ENCODE measurements at places on chromosomes 3 and 15.

- DNase-seq: no peak
These were observed 55.8 kb downstream of the PRKCI start for GRCh38 chr3:170277833-170278580.

DNA sequence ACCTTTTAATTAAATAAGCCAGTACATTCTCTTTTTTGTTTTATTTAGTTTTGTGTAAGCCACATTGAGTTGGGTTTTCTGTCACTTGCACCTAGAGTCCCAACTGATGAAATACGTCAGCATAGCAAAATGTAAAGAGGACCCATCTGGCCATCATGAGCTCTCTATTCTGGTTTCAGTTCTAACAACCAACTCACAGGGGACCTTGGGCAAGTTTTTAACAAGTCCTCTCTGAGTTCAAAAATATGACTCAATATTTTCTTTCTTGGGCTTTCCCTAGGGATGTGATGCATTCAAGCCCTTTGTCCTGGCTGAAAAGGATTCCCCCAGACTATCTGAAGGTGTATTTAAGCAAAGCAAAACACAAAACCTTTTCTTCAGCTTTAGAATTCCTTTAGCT is 32.9 kb downstream of the PLCH1 start:
- no peak for DNase-seq

DNA sequence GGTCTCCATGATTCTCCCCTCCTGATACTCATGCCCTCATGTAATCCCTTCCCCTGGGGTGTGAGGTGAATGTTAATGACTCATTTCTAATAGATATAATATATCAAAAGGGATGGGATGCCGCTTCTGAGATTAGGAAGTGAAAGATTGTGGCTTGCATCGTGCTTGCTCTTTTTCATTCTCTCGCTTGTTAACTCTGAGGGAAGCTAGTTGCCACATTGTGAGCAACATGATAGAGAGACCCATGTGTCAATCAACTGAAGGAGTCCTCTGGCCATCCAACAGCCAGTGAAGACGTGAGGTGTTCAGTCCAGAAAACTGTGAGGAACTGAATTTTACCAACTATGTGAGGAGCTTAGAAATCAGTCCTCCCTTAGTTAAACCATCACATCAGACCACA is 28.9 kb upstream of the DRD3 start:
- no peak for DNase-seq

- DNase-seq: no peak
These were observed 56.1 kb downstream of the CACNA2D2 start for GRCh38 chr3:50447290-50447840.

DNA sequence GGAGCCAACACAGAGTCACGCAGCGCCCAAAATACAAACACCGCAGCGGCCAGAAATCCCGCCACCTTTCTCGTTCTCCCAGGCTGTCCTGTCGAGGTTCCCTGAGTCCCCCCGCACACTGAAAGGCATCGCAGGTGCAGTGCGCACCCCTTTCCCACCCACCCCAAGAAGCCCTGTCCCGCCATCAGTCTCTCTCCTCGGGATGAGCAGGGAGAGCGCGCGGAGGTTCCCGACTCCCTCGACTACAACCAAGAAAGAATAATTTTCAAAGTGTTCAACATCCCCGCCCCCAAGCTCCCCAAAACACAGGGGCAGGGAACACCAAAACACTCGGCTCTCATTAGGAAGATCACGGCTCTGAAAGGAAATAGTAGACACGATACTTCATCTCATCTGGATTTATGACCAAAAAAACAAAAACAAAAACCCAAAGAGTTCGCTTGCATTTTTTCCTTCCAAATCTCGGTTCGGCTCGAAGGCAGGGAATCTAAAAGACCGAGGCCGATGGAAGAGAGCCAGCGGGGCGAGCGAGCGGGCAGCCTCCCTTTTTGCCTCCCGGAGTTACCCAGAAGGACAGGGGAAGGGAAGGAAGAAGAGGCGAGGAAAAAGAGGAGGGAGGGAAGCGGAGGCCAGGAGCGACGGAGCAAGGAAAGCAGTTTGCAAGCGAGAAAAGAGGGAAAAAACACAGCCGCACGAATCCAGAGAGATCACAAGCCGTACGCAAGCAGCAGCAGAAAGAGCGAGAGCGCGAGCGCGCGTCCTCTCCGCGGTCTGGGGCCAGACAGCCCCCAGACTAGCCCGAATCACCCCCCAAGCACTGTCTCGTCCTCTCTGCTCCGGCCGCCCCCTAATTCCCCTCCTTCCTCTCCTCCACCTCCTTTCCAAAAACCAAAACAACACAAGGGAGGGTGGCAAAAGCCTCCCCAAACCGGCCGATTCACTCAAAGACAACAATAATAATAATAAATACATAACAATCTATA is 808 bp downstream of the BCL6 start:
- no peak for DNase-seq

DNA sequence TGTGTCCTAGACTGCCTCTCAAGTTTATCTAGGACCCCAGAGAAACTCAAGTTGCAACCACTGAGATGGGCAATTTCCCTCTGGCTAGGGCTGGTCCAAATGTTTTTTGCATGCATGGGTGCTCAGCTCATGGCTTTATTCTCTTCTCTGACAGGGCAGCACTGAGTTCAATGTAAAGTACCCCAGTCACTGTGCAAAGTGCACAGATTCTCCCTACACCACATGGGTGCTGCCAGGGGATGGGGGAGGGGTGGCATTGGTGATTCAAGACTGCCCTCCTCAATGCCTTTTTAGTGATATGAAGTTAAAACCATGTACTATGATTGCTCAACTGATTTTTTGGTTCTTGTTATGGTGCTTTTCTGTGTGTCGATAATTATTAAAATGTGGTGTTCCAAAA is 14.8 kb upstream of the RAD51 start:
- no peak for DNase-seq

GRCh38 chr3:182465301-182466185 is 327.8 kb upstream of the ATP11B start:
- DNase-seq: no peak

GRCh38 chr3:78881501-78881900 is 886.3 kb downstream of the ROBO1 start:
- no peak for DNase-seq

DNA sequence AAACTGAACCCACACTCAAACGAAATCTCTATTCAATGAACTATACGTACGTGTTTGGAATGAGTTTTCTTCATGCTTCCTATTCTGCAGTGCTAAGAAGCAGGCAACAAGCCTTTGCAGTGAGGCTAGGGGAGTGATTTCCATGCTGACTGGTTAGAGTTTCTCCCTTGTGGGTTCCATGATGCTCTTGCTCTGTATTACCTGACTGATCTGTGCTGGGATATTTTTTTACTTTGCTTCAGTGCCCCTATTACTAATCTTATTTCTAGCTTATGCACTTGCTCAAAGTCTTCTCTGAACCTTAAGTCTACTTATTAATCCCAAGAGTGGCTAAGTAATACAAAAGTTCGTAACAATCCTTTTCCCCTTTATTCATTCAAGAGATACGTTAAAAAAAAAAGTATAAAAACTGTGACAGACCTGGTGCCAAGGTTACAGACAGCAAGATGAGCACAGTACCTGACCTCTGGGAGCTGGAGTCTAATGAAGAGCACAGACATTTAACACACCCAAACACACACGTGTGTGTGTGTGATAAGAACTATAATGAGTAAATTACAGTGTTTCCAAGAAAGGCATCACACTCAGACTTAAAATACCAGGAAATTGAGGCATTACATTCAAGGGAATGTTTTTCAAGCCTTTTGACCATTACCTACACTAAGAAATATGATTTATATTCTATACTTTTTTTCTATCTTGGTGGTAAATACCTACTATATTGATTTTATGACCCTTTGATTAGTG is 50.5 kb upstream of the FBN1 start:
- DNase-seq: no peak

DNA sequence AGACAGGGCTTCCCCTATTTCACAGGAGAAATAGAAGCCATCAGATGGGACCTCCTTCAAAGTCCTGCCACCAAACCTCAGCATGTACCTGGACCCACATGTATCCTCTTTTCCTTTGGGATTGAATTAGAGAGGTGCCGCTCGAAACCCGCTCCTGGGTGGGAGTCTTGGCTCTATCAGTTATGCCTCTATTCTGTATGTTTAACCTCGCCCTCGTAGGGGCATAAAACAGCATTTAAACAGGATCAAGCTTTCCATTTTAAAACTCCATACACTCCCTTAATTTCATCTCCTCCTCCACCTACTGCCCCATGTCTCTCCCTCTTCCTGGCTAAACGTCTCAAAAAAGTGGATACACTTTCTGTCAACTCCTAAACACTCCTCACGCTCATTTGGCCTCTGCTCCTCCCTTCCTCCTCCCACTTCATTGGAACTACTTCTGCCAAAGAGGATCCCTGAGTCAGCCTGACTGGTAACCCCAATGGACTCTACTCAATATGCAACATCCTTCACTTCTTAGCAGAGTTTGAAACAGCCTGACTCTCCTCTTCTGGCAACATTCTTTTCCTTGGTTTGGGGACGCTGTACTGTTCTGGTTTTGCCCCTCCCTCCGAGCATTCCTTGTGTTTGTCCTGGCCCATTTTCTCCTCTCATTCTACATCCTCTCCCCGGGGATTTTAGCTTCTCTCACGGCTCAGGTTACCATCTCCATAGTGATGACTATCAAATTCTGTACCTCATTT is 23.0 kb upstream of the MUC20 start:
- DNase-seq: no peak

- no peak for DNase-seq
These were observed 495 bp downstream of the CDC25A start for GRCh38 chr3:48187579-48188265.

DNA sequence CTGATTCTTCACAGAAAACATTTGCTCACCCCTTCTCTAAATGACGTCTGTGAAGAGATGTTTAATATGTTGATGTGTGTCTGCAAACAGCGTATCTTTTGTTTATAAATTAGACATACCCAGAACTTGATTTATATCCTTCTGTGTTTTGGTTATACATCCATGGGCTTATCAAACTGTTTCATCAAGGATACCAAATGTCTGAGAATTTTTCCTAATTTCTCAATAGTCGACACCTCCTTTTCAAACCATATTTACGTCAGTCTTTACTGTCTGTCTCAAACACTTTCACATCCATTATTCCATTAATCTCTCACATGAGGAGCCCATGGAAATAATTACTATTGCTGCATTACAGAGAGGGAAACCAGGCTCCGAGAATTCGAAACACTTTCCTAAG is 85.4 kb downstream of the FGF12 start:
- no peak for DNase-seq

GRCh38 chr15:35383506-35383905 is 162.5 kb downstream of the DPH6 start:
- no peak for DNase-seq

DNA sequence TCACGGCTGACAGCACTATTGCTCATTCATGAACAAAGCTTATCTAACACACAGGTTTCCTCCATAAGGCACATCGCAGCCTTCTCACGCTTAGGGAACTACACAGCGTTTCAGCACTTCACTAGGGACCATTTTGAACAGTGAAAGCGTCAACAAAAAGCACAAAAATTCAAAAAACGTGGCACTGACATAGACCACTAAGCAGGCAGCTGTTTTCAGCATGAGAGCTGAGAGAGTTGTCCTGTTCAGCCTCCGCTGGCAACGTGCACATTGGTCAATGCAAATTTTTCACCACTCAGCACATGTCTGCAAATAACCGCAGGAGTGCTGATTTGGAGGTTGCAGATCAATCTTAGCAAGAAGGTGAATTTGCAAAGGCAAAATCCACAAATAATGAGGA is 109.2 kb downstream of the LRRK1 start:
- no peak for DNase-seq

GRCh38 chr15:38992506-38992905 is 427.9 kb upstream of the RASGRP1 start:
- no peak for DNase-seq

DNA sequence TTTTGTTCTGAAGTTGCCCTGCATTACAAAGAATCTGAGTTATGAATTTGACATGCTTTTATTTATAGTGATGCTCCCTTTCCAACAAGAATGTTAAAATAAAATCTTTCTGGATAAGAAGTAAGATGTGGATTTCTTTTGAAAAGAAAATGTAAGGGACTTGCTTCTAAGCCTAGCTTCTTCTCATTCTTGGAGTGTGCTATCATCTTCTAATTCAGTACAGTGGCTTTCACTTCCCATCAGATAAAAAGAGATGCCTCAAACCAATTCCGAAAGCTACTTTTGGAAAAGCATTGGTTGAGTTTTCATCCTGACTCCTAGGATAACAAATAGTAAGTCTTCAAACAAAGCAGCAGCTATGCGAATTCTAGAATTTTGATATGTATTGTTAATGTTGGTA is 197.0 kb upstream of the ZPLD1 start:
- no peak for DNase-seq

GRCh38 chr3:185958626-185959025 is 20.8 kb upstream of the TRA2B start:
- no peak for DNase-seq

GRCh38 chr15:47516972-47517371 is 200.3 kb upstream of the SEMA6D start:
- no peak for DNase-seq

DNA sequence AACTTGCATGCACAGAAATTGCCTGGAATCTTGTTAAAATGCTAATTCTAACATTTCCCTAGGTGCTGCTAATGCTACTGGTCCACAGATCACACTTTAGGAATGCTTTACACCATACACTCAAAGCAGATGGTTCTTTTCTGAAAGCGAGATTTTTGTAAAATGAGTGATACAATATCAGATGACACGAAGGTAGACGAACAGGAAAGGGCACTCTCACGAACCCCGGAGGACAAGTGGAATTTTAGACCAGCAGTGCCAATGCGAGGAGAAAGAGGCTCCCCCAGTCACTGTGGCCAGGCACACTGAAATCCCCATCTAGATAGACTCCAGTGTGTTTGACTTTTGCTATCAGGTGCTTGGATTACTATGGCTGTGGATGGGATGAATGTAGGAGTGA is 21.0 kb downstream of the FAIM start:
- no peak for DNase-seq

DNA sequence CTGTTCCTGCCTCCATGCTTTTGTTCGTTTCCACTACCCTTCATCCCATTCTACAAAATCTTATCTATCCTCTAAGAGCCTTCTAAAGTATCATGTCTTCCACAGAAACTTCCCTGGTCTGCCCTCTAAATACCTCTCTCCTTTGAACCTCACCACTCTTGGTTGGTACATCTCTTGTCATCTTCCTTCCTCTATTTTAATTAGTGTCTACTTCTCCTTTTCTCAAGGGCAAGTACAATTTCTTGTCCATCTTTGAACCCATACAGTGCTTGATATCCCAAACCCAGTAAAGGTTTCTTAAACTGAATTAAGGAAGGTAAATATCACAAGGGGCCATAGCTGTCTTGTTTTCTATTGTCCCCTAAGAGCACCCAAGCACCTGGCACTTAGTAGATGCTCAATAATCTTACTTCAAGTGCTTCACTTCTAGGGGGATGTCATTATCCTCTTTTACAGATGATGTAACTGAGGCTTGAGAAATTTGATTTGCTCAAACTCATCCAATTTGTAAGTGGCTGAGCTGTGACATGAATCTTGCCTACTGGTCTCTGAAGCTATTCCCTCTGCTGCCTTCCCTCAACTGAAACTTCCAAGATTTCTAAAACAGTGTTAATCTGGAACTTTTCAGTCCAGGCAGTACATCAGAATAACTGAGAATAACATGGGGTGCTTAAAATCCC is 2.6 kb upstream of the DAPK2 start:
- no peak for DNase-seq

GRCh38 chr3:186476044-186476468 is 68.1 kb downstream of the CRYGS start:
- no peak for DNase-seq

GRCh38 chr3:111828530-111828929 is 30.5 kb upstream of the PHLDB2 start:
- DNase-seq: no peak

Measured in activated CD8-positive, alpha-beta memory T cell treated with anti-CD3 and anti-CD28 coated beads for 4 hours (primary cell).